ENCODE measurements at places on chromosomes 11 and 22. TPM values are rescaled to one million over a fixed set of nuclear protein-coding genes. Genes with fewer than 3 reads are reported as not detected.

DNA sequence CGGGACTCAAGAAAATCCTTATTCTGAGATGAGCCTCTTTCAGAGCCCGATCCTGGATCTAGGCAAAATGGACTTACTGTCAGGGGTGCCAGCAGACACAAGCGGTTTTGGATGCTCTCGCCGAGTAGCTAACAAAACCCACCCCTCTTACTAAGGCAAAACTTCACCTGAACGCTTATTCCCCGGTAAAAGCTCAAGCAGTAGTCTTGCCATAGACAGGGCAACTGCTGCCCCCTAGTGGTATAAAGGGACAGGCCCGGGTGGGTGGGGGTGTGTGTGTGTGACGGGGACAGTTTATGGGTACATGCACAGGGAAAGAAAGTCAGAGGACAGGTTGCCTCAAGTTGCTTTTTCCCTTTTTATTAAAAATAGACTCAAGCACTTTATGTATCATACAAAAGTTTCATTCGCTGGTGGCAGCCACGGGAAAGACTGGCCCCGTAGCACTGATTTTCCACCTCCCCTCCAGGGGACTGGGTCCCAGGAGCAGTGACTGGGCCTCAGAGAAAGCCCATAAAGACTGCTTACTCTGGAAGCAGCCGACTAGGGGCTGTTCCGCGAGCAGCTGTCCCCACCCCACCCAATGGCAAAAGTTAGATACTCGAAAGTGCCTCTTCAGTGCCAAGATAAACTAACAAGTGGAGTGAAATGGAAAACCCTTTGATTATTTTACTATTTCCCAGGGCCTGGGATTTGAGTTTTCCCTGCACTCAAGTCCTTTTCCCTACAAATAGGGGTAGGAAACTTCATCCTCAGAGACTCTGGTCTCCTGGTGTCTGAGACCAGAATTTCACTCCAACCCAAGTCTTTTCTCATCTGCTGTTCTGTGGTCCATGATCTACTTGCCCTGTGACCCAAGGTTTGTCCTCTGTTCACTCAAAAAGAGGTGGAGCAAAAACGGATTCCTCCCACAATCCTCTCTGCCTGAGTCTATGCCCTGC lies 4.7 kb downstream of the YPEL4 start:
- DNase-seq: peak; percentile 90

GRCh38 chr22:23772649-23773473 lies at the start of gene MMP11:
Gene MMP11 (plus strand): TSS chr22:23772849. CDS start chr22:23772871, 22 bp downstream.
- DNase-seq: peak; percentile 83

DNA sequence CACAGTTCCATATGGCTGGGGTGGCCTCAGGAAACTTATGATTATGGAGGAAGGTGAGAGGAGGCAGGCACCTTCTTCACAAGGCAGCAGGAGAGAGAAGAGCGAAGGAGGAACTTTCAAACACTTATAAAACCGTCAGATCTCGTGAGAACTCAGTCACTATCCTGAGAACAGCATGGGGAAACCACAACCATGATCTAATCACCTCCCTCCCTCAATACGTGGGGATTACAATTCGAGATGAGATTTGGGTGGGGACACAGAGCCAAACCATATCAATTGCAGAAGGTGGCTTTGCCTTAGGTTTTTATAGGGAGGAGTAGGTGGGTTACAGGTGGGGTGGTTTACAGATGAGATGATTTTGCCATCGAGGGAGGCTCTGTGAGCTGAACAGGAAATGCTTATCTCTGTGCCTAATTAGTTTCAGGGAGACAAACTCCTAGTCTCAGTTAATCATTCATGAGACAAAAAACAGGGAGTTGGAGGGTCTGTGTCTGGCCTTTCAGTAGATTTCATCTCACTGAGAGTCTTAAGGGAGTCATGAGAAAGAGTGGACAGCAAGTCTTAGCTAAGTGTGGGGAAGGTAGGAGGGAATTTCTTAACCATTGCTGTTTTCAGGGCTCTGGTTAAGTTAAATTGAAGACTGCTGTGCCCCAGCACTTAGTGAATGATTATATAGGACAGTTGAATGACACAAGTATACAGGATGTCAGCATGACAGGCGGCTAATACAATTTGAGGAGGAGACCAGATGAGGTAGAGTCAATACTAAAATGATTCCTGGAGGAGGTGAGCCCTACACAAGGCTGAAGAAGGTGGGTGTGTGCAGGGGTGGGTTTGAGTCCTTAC lies 47.7 kb downstream of the CWC15 start:
- no peak for DNase-seq

Gene DGCR6
- 2.8 TPM for total RNA-seq

GRCh38 chr11:43681401-43681942 lies 934 bp downstream of the HSD17B12 start:
- DNase-seq: no peak

DNA sequence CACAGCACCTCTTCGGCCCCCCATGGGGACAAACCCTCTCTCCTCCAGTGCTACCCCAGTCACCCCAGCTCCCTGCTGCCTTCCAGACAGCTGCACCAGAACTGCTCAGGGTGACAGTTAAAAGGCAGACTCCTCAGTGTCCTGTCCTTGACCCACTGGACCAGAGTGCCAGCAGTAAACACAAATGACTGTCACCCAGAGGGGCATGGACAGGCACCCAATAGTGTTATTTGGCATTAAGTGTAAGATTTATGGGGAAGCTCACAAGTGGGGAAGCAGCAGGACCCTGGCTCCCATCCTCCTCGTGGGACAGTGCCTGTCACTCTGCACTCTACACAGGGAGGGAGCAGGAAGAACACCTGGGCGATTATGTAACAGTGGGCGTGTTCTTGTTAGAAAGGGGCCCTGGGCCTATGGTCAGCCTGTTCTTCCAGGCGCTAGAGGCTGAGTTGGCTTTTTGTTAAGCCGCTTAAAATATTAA lies 5.0 kb downstream of the RPS19BP1 start:
- no peak for DNase-seq

- peak; percentile 32 for DNase-seq
Observed at GRCh38 chr22:44354288-44354687, 41.5 kb upstream of the SHISAL1 start.

GRCh38 chr11:128784059-128784804 lies 82.9 kb downstream of the KCNJ1 start:
- no peak for DNase-seq

GRCh38 chr11:46119352-46120216 lies 1.7 kb downstream of the PHF21A start:
- peak; percentile 74 for DNase-seq

DNA sequence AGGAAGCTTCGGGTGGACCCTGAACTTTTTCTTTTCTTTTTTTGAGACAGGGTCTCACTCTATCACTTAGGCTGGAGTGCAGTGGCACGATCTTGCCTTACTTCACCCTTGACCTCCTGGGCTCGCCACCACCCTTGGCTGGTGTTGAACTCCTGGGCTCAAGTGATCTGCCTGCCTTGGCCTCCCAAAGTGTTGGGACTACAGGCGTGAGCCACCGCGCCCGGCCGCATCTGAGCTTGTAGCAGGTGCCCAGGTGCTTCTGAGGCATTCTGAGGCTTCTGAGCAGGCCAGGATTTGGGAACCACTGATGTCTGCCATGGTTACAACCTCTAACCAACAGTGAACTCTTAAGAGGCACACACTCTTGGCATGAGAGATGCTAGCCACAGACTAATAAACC lies 5.1 kb downstream of the USP35 start:
- peak; percentile 44 for DNase-seq

Gene DEFB131B
- not detected for total RNA-seq

Gene OR5D14
- total RNA-seq: not detected

Gene PSMA1
- 100 TPM for total RNA-seq

Gene TESMIN
- 1.5 TPM for total RNA-seq

Gene DSCAML1
- total RNA-seq: 4.2 TPM

GRCh38 chr22:39896313-39896996 lies 2.9 kb upstream of the ENTHD1 start:
- DNase-seq: no peak

DNA sequence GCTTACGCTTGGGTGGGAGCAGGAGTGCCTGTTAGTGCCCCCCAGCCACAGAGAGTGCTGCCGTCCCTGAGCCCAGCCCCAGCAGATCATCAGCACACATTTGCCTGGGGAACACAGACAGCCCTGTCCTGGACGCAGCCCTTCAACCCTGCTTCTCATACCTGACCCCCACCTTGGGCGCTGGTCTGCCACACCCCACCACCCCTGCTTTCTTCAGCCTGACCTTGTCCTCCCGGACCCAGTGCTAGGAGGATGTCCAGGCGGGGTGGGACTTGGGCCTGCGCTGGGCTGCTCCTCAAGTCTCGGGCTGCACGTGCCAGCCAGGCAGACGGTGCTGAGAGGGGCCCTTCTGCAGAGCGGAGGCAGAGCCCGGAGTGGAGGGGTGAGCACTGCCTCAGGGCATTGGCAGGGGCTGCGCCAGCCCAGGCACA lies 119.2 kb downstream of the KCNQ1OT1 start:
- DNase-seq: peak; percentile 53

DNA sequence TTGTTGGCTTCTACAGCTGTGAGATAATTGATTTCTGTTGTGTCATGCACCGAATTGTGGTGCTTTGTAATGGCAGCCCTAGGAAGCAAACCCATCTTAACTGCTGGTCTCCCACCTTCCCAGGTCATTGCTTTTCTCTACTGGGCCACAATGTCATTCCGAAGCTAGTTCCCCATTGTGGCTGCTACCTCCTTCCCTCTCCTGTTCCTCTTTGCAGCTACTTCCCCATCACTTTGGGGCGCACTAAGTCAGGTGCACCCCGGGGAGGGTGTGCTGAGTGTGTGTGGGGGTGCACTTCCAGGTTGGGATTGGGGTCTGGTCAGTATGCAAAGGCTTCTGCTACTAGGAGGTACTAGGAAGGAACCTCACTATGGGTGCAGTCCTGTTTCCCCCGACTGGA lies 109.3 kb downstream of the ST3GAL4 start:
- no peak for DNase-seq

DNA sequence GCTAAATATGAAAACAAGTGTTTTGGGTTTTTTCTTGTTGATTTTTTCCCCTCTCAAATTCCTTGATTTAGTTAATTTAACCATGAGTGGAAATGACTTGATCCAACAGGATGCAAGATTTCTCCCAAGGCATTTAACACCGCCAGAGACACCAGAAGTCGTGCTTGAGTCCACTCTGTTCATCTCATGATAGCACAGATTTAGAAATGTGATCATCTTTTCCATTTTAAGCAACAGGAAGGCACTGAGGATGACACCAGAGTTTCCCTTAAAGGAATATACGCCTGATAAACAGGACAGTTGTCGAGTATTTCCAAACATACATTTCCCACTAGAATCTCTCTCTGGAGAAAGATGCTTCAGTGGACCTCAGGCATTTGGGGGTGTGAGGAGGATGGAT lies 318.7 kb downstream of the CADM1 start:
- no peak for DNase-seq

Gene OR8G1
- not detected for total RNA-seq

DNA sequence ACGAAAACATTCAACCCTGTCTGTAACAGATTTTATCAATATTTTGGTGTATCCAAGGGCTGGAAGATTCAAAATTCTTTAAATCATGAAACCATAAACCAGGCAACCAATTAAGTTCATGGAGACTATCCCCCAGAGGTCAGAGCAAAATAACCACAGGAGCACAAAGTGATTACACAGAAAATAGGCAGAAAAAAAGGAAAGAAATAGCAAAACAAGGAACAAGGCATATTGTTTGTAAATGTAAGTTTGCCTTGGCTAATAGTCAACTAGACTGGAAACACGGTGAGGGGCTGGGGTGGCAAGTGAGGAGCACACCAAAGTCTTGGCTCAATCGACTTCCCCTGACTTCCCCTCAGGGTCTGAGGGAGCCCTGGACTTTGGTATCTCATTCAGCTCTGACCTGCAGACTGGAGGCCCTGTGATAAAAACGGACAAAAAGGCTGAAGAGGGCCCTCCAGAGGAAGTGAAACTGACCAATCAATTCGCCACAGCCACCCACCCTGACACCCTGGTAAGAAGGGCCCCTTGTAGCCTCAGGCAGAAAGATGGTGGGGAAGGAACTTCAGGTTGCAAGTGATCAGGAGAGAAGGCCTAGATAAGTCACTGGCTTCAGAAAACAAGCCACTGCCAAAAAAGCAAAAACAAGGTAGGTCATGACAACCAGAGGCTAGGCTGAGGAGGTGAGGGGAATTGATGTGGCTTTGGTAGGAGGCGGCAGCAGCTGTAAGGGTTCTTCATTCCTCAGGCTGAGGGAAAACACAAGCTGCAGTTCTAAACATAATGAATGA lies 1.8 kb downstream of the SIK3 start:
- DNase-seq: no peak

Gene NEAT1
- 1,255 TPM for total RNA-seq

DNA sequence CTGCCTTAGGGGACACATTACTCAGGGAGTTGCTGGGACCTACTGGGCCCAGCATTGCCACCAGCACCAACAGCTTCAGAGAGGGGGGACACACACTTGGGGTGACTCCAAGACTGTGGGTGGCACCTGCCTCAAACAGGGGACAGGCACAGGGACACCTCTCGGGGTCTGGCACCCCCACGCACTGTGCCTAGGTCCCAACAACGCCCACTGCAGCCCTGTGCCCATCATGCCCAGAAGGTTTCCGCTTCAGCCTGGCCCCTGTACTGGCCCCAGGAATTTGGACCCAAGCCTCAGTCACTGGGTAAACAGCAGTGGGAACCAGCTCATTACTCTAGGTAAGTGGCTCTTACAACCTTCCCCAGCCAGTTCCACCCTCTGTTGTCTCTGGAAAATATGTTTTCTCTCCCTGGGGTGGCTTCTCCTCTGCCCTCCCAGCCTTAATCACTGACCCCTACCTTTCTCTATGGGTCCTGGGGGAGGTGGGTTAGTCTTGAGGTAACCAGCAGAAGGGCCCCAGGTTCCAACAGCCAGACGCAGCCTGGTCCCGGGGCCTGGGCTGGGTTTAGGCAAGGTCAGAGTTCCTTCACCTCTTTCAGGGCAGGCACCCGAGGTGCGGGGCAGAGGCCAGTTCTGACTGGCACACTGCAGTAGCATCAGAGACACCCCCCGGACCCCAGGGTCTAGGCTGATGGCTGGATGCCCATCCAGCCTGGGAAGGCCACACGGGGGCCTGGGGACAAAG lies 123.6 kb downstream of the MED15 start:
- DNase-seq: no peak

DNA sequence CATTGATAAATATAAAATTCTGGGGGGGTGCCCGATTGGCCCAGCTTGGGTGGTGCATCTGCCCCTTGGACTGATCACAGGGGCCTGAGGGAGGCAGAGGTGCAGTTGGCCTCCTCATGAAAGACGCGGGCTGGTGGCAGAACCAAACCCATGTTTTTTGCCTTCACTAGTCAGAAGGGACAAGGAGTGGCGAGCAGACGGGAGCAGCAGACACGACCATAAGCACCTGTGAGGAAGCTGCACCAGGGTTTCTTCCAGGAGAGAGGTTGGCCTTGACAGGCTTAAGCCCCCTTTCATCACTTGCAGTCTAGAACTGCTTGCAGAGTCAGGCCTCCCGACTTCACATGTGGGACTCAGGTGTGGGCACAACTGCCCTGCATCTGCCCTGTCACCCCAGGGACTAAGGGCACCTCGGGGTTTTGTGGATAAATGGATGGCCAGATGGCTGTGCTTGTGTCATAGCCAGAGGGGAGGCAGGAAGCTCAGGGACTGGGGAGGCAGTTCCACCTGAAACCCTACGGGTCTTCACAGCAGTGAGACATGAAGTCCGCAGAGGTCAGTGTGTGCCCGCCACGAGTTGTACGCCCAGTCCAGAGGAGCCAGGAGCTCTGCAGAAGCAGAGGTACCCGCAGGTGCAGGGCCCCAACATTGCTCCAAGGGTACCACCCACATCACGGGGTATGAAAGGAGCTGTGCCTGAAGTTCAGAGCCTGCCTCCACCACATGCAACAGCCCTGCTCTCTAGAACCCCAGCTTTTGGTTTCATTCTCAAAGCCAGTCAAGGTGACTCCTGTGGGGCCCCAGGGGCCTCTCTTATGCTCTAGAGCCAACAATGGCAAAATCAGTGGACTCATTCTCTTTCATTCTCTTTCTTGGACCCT lies 18.2 kb upstream of the SYT13 start:
- DNase-seq: no peak

Gene OR2AG1
- not detected for total RNA-seq

Measured in sciatic nerve (tissue), 2 donors.